Activated CD4-positive, alpha-beta T cell treated with anti-CD3 and anti-CD28 coated beads for 24 hours (primary cell): ENCODE measurements at places on chromosomes 1 and 21.

DNA sequence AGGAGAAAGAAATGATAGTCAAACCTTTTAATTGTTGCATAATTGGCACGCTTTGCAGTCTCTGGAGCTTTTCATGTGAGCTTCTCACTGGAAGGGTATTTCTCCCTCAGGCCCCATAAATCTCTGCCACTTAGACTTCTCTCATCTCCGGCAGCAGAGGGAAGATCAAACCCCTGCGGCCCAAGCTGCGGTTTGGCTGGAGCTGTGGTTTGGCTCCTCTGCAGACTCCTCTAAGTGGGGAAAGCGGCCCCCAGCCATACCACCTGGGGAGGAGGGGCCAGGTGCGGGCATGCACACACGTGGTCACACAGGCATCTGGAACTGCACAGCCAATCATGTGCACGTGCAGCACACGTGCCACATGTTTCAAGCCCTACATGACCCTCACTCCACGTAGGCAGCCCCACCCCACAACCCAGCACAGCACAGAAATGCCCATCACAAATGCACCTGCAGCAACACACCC is 58.3 kb downstream of the UBE2T start:
- DNase-seq, result no peak

DNA sequence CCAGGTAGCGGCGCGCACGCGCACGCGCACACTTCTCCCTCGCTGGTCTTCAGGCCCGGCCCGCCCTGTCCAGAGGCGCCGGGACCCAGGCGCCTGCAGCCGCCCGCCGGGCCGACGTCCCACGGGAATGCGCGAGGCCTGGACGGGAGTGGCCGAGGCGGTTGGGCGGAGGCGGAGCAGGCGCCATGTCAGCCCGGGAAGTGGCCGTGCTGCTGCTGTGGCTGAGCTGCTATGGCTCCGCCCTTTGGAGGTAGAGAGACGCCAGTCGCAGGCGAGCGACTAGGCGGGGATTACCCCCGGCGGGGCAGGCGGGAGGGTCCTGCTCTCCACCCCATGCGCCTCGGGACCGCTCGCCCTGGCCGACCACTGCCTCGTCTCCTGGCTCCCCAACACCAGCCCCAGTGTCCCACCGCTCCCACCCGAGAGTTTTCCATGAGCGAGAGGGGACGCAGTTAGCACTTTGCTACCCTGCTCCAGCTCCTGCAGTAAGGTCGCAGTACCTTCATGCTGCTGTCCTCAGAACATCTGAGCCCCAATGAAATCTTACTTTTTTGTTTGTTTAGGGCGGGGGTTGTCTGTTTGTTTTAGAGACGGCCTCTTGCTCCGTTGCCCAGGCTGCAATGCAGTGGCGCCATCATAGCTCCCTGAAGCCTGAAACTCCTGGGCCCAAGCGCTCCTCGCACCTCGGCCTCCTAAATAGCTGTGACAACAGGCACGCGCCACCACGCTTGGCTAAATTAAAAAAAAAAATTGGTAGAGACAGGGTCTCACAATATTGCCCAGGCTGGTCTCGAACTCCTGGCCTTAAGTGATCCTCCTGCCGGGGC is at the start of gene CATSPERE:
Gene CATSPERE, plus strand, starts transcription at position 29 of the 827 bp plus-strand sequence. Its CDS starts 157 bp downstream, at position 186.
- peak; percentile 52 for DNase-seq

GRCh38 chr1:109547463-109548320 is 723 bp upstream of the GNAI3 start:
- DNase-seq, result no peak

GRCh38 chr1:57590978-57591377 is 167.1 kb upstream of the DAB1 start:
- no peak for DNase-seq

GRCh38 chr21:16072737-16073136 is 343.0 kb downstream of the USP25 start:
- DNase-seq, result no peak

- DNase-seq, result no peak
Measured at GRCh38 chr1:211603191-211603701, 24.3 kb upstream of the SLC30A1 start.

DNA sequence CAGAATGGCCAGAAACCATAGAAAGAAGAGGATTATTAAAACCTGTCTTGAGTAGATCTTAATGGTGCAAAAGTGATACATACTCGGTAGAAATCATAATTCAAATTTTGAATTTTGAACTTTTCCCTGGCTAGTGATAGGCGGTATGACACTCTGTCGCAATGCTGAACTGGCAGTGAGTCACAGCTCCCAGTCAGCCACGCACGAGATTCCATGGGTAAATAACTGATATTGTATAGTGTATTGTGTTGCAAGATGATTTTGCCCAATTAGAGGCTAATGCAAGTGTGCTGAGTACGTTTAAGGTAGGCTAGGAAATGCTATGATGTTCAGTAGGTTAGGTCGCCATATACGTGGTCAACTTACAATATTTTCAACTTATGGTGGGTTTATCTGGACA is 207.0 kb downstream of the SIPA1L2 start:
- no peak for DNase-seq

DNA sequence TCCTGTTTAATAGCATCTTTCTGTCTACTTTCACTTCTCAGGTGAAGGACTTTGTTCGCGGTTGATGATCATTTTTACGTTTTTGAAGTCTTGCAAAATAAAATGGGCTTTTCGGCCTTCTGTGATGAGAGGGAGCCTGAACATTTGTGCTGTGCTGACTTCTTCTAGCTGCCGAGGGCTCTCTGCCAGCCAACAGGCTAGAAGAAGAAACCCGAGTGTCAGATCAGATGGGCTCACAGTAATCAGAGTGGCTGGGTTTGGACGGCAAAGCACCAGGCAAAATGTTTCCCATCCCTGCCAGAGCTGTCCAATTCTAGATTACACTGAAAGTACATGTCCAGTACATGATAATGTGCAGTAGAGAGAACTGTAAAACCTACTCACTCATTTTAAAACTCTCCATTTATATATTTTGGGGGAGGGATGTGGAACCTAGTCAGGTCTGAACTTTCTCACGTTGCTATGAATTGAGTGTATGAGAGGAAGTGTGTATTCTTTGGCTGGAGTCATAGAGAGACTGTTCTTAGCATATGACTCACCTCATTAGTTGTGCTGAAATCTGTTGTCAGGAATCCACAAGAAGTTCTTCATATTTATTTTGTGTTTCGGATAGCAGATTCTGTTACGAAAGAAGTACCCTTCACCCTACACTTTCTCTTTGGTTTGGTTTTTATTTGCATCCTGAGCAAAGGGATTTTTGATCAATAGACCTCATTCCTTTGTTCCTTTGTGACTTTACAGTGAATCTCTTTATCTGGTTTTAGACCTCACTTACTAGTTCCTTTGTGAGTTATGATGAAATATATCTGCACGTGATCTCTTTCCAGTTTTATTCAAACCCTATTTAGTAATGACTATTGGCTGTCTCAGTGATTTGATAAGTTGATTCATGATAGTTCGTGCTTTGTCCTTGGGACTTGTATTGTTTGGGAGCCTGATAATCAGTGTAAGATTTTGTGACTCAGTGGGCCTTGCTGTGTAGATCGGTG is 4.8 kb downstream of the ATP1A1 start:
- no peak for DNase-seq

- no peak for DNase-seq
Measured at GRCh38 chr1:168960114-168960513, 146.4 kb upstream of the ATP1B1 start.

GRCh38 chr1:74592580-74593355 is 80.4 kb upstream of the LRRC53 start:
- no peak for DNase-seq

GRCh38 chr1:161054805-161055204 is 9.0 kb upstream of the USF1 start:
- DNase-seq, result no peak

GRCh38 chr1:91948501-91949355 is 473 bp upstream of the BRDT start:
- DNase-seq, result no peak

DNA sequence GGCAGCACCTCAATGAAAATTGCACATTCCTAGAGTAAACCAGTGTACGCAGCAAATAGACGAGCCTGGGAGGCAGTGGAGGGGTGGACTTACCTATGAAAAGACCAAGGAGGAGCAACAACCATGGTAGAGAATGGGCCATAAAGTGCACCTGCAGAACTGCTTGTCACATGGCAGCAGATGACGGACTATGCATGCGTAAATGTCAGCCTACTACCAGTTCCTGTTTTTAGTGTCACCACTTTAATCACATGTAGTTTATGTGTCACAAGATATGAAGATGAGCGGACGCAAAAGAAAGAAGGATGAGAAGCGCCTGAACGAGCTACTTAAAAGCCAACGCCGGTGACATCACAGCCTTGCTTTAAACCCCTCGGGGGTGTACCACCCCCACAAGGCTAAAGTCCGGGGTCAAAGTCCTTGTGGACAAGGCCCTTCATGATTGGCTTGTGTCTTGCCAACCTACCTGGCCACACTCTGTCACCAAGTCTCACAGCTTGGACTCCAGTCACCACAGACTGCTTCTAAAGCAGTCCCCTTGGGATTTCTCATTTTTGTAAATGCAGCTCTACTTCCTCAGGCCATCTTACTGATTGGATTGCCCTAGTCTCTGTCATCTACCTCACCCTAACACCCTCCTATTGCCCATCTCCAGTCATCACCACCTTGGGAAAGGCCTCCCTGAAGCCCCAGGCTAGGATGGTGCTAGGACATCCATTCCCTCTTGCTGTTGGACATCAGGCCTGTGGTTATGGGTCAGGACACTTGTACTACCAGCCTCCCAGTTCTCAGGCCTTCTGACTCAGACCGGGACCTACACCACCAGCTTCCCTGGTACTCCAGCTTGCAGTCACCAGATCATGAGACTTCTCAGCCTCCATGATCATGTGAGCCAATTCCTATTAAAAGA is 6.0 kb upstream of the LY9 start:
- no peak for DNase-seq

- no peak for DNase-seq
Measured at GRCh38 chr1:167081594-167082156, 8.5 kb downstream of the GPA33 start.

- DNase-seq, result no peak
Measured at GRCh38 chr1:242245255-242245654, 246.4 kb upstream of the MAP1LC3C start.

- no peak for DNase-seq
Measured at GRCh38 chr1:42210421-42211133, 46.0 kb upstream of the GUCA2A start.

- DNase-seq, result no peak
Measured at GRCh38 chr1:220032911-220033310, 13.4 kb downstream of the EPRS1 start.

- no peak for DNase-seq
Measured at GRCh38 chr1:113802367-113803007, 9.8 kb downstream of the RSBN1 start.

- no peak for DNase-seq
Measured at GRCh38 chr1:99986656-99987225, 16.9 kb downstream of the SLC35A3 start.

DNA sequence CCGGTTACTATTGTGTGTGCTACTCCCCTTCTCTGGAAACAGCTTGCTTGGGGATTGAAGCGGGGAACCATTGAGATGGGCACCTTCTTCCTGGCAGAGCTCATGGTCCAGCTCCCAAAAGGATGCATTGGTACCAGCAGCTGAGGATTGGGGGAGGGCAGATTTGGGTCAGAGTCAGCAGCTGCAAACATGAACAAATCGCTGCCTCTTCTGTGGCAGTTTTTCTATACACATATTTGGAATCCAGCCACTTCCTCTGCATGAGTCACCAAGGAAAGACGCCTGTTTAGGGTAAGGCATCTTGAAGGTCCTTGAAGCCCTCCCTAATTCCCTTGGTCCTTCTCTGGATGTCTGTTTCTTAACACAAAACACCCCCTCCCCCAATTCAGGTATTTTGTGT is 104.7 kb downstream of the DAB1 start:
- no peak for DNase-seq

GRCh38 chr1:226629896-226630550 is 81.5 kb downstream of the STUM start:
- no peak for DNase-seq

- DNase-seq, result no peak
Measured at GRCh38 chr1:155171836-155172731, 1.0 kb downstream of the KRTCAP2 start.

DNA sequence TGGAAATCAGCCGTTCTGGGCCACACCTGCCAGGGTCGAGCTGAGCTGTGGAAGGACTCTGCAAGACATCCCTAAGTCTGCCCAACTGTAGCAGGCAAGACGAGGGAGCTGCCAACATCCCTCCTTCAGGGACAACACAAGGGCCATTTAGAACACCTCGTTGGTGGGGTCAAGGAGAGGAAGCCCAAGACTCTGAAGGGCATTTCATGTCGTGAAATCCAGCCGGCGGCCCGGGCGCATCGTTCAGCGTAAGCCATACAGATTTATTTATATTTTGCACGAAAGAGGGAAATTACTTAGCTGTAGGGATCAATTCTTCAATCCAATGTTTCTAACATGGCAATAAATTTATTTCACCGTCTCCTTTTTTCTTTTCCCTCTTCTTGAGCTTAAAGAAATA is 101.7 kb upstream of the ZC3H12A start:
- no peak for DNase-seq

DNA sequence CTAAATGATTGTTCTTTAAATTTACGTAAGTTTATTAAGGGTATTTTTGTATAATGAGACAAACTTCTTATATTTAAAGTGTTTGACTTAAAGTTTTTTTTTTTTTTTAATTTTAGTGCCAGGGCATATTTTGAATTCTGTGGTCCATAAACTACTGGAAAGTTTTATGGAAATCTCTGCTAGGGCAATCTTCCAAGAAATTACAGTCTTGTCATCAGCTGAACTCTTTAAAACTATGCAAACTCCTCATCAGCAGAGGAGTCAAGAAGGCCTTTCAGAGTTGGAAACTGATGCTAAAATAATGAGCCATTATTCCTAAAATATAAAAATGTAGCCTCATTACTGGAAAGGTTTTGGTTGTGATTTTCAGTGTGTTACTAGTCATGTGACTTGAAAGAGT is 1201.9 kb downstream of the BRINP3 start:
- DNase-seq, result no peak

DNA sequence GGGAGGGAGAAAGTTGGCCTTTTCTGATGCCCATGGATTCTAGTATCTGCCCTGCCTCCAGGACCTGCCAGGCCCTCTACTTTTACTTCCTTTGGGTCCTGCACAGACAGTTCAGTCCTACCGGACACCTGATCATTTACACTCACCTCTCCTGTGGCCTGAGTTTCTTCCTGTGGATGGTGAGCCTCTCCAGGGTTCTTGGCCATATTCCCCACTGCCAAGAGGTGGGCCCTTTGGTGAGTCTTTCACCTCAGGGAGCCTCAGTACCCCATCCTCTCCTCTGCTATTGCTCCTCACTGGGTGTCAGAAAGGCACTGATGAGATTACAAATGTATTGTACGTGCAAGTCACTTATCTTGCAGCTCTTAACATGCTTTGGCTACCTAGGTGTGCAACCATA is 81.4 kb upstream of the ETV3 start:
- DNase-seq, result no peak

DNA sequence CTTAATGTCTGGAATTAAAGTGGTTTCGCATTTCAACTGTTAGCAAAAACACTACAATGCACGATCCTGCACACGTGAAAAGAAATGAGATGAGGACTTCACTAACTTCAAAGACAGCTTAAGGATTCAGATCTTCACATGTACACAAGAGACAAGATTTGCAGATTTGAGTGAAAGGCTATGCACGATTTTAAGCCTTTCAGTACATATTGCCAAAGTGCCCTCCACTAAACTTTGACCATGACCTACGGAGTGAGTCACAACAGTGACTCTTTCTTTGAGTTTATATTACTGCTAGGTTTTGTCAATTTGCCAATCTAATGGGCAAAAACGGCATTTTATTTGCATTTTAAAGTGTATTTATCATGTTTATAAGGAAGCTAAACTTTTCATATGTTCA is 41.2 kb upstream of the CR1L start:
- DNase-seq, result no peak

GRCh38 chr1:11891433-11892186 is 32.9 kb upstream of the NPPB start:
- no peak for DNase-seq

GRCh38 chr1:27349784-27350662 is 8.2 kb downstream of the SYTL1 start:
- DNase-seq, result no peak
